ENCODE measurements at places on chromosomes 3 and 15.

- DNase-seq = no peak
Measured at GRCh38 chr3:70737666-70738290, 425.3 kb upstream of the MDFIC2 start.

- no peak for DNase-seq
Measured at GRCh38 chr3:100030346-100030745, 84.0 kb downstream of the FILIP1L start.

DNA sequence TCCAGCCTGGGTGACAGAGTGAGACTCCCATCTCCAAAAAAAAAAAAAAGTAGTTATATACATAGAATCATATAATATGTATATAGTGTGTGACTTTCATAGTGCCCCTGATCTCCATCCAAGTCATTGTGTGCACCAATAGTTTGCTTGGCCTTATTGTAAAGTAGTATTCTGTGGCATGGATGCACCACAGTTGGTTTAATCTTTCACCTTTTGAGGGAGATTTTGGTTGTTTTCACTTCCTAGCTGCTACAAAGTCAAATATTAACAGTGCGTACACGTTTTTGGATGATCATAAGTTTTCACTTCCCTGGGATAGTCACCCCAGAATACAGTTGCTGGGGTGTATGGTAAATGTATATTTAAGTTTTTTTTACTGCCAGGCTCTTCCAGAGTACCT, 162.8 kb downstream of the PTPRG start:
- DNase-seq = no peak

- DNase-seq = no peak
Measured at GRCh38 chr15:101561584-101561906, 72.0 kb upstream of the PCSK6 start.

GRCh38 chr3:83438188-83438587, 1520.6 kb upstream of the CADM2 start:
- DNase-seq = no peak

GRCh38 chr3:105686278-105686897, 182.4 kb downstream of the CBLB start:
- no peak for DNase-seq

DNA sequence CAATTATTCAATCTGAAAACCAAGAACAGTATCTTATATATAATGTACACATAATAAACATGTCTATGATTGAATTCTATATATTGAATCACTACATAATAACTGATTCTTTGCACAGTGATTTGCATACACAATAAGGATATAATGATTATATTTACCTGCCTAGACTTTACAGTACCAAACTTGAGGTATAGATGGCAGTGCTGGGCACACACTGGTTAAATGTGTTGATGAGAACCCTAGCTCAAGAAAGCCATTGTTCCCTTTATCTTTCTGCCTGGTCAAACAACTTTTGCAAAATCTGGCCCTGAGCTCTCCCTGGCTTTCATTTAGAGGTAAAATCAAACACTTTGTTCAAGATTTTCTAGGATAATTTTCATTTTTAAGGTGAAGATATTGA, 697.7 kb downstream of the TUSC7 start:
- DNase-seq = no peak

GRCh38 chr3:64491843-64492242, 196.0 kb downstream of the ADAMTS9 start:
- no peak for DNase-seq
